Activated T-cell treated with anti-CD3 and anti-CD28 coated beads, Interleukin-2, amount 50 U/mL, for 4 hours (primary cell): ENCODE measurements at places on chromosomes 3 and 15.

GRCh38 chr3:152244517-152244888, 24.2 kb upstream of the MBNL1 start:
- DNase-seq: no peak

DNA sequence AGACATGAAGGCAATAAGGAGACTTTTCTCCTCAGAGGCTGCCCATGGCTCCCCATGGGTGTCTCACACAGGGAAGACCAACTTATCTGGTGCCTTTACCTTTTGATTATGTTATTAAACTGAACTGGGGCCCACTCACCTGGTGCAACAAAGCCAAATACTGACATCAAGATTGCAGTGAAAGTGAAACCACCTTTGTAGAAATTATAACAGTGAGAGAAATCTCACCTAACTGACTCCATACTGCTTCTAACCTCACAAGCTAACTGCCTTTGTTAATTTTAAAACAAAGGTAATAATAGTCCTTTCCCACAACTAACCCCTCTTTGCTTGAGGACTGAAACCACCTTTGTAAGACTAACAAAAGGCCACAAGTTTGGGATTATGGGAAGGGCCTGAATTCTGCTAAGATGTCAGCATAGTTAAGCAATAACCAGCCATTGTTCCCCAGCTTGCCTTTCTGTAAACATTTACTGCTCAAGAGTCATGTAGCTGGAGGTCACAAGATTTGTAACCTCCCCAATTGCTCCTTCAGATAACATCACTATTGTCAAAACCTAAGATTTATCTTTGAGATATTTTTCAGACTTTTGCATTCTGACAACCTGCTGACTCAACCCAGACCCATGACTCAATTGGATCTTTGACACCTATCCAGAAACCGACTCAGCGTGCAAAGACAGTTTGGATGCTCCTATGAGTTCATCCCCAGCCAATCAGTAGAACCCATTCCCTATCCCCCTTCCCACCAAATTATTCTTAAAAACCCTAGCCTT, 420.3 kb upstream of the CFAP20DC start:
- no peak for DNase-seq

DNA sequence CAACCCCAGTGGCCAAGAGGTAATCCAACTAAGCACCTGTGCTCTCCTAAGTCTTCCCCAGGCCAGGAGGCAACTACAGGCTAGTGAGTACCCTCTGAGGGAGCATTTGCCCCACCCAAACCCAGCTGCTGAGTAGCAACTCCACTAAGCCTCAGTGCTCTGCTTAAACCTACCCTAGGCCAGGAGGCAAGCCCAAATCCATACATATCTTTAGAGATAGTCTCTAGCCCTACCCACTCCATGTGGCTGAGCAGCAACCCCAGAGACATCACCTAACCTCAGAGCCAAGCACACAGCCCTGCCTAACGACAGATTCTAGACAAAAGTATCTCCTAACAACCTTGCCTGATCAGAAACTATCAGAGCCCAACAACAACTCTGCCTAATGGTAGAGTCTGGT, 132.8 kb upstream of the TTC14 start:
- no peak for DNase-seq

- no peak for DNase-seq
These were observed 52.6 kb upstream of the SEC61A1 start for GRCh38 chr3:127999509-128000106.

GRCh38 chr15:95850837-95851236, 479.7 kb upstream of the NR2F2 start:
- no peak for DNase-seq

- no peak for DNase-seq
These were observed 5.7 kb upstream of the FILIP1L start for GRCh38 chr3:100120012-100120411.

- DNase-seq: no peak
These were observed 108.7 kb downstream of the P2RY1 start for GRCh38 chr3:152943645-152944044.

DNA sequence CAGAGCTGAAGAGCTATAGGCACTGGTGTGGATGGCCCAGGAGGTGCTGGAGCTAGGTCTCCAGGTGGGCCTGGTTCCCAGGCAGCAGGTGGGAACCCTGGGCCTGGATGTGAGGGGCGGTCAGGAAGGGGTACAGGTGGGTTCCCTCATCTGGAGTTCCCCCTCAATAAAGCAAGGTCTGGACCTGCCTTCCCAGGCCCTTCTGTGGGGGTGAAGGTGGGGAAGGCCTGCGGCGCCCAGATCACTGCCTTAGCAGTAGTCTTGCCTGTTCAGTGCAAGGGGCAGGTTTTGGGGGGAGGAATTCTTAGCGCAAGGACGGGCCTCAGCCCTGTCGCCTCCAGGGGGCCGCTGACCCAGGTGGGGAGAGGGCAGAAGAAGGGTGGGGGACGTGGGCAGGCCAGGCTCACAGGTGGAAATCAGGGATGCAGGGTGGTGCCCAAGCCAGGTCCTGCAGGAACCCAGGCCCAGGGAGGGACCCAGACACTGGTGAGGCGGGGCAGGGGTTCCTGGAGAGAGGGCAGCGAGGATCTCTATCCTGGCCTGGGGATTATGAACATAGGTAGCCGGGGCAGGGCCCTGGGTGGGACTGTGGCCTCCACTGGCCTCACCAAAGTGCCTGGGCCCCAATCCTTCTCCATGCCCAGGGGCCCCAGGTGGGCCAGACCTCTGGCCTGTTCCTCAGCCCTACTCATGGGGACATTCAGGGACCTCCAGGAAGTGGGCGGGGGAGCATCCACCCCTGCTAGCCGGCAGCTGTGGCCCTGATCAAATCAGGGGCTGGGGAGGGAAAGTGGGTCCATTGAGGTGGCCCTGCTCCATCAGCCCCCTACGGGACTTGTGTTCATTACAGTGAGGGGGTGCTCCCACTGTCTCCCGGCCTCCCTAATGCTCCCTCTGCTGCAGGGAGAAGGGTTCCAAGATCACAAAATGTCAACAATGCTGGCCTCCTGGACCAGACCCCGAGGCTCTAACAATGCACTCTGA, 25.3 kb downstream of the HDAC11 start:
- DNase-seq: no peak

GRCh38 chr3:177150218-177150916, 46.9 kb downstream of the TBL1XR1 start:
- no peak for DNase-seq
